ENCODE measurements at places on chromosomes 2 and 18. TPM values are rescaled to one million over a fixed set of nuclear protein-coding genes. Genes with fewer than 3 reads are reported as not detected.

FAHD2B gene
- 23.4 TPM for polyA plus RNA-seq

PNPT1 gene
- 26.3 TPM for polyA plus RNA-seq

SULT1C3 gene
- polyA plus RNA-seq = not detected

- no peak for DNase-seq
Measured at GRCh38 chr2:148521181-148521580, 123.4 kb upstream of the EPC2 start.

- no peak for DNase-seq
Measured at GRCh38 chr18:62664414-62664813, 50.9 kb upstream of the PHLPP1 start.

DNA sequence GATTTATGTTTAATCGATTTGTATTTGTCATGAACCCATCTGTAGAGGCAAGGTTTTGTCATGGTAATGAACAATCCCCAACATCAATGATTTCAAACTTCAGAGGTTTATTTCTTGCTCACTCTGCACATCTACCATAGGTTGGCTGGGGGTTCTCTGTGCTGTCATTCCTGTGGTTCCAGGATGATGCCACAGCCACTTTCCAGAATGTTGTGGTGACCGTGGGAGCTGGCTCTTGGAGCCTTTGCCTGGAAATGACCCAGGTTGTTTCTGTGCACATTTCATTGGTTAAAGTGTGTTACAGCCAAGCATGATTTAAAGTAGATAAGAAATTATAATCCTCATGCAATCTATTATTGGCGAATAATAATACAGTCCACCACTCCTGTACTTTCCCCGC lies 28.2 kb upstream of the EPAS1 start:
- DNase-seq = no peak

DNA sequence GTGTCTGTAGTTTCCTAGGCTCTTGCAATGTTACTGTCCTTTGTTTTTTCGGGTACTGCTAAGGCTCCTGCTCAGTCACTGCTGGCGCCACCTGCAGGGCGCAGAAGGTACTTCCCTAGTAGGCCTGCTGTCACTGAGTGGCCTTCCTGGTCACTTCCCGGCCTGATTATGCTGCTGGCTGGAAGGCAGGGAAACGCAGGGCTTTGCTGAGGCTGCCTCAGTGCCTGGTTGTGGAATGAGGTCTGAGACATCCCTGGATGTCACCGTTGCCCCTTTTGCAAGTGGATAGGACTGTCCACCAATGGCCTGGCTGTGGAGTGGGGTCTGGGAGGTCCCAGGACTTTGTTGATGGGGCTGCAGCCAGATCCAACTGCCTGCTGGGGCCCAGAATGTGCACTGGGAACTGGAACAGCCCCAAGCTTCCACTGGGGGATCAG lies 13.1 kb downstream of the DAW1 start:
- no peak for DNase-seq

DNA sequence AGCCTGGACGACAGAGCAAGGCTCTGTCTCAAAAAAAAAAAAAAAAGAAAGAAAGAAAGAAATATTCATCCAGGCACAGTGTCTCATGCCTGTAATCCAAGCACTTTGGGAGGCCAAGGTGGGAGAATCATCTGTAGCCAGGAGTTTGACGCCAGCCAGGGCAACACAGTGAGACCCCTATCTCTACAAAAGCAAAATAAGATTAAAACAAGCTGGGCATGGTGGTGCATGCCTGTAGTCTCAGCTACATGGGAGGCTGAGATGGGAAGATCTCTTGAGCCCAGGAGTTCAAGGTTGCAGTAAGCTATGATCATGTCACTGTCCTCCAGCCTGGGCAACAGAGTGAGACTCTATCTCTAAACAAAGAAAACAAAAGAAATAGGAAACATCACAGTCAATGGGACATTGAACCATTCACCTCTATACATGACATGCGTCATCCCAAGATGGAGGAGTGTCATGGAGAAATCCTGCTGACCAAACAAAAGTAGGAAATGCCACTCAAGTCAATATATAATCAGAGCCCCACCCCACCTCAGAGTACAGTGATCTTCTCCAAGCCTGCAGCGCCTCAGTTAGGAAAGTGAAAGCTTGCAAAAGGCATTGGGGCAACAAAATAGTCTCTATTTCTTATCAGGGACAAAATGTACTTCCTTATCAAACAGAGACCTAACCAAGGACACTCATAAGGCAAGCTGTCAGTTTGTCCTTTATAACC lies 9.8 kb downstream of the FEV start:
- no peak for DNase-seq

- no peak for DNase-seq
Measured at GRCh38 chr2:57549642-57550102, 496.9 kb upstream of the VRK2 start.

DNA sequence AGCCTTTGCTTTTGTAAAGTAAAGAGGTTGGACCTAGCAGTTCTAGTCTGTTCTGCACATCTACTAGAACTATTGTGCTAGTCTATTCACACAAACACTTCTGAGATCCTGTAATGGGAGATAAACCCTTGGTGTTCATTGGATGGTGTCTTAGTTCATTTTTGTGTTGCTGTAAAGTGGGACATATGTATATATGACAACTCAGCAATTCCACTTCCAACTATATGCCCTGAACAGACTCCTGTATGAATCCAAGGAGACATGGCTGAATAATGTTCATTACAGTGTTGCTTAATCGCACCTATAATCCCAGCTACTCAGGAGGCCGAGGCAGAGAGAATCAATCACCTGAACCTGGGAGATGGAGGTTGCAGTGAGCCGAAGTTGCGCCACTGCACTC lies 23.3 kb downstream of the HK2 start:
- DNase-seq = no peak

GRCh38 chr2:29920631-29921559 lies 491 bp downstream of the ALK start:
- DNase-seq = no peak

All from left renal cortex interstitium (tissue), 4 donors.